ENCODE measurements at places on chromosomes 12 and 14. TPM values are rescaled to one million over a fixed set of nuclear protein-coding genes. Genes with fewer than 3 reads are reported as not detected.

The IFNG-AS1 gene
- total RNA-seq: not detected

The SART3 gene
- 84.2 TPM for total RNA-seq

GRCh38 chr14:64234877-64235651 is 59.1 kb downstream of the ESR2 start:
- no peak for DNase-seq

GRCh38 chr14:23252006-23252405 is 14.3 kb downstream of the RNF212B start:
- no peak for DNase-seq

- DNase-seq: no peak
Measured at GRCh38 chr12:107468182-107468581, 217.4 kb upstream of the PWP1 start.

- no peak for DNase-seq
Measured at GRCh38 chr12:93846936-93847516, 169.9 kb downstream of the CRADD start.

DNA sequence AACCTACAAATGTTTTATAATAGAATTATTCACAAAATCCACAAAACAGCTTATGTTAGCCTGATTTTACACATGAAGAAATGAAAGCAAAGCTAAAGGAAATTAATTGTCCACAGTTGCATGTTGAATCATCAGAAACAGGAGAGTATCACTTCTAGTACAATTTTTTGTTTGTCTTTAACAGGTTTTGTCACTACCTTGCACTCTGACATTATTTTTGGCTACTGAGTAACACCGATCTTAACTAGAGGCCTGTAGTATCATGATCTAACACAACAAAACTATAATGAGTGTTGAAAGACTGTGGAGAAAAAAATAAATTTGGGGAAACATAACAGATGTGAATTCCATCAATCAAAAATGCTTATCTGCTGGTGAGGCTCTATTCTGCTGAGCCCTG is 60.1 kb downstream of the TAOK3 start:
- DNase-seq: no peak

GRCh38 chr14:68507544-68508081 is 285.3 kb downstream of the ZFP36L1 start:
- no peak for DNase-seq

GRCh38 chr12:53514628-53515290 is 7.5 kb upstream of the NPFF start:
- DNase-seq: no peak

- no peak for DNase-seq
Measured at GRCh38 chr12:61412201-61412600, 848.0 kb upstream of the USP15 start.

GRCh38 chr14:61227884-61228591 is 53.1 kb downstream of the TMEM30B start:
- DNase-seq: no peak
